ENCODE measurements at places on chromosomes 11 and 22. TPM values are rescaled to one million over a fixed set of nuclear protein-coding genes. Genes with fewer than 3 reads are reported as not detected.

FAM111B gene
- total RNA-seq: 1.1 TPM

OR2AT4 gene
- not detected for total RNA-seq

OR8D1 gene
- not detected for total RNA-seq

OR8D4 gene
- total RNA-seq: not detected

ESAM gene
- total RNA-seq: 43.1 TPM

PICALM gene
- total RNA-seq: 126 TPM

SNX32 gene
- not detected for total RNA-seq

TRIM22 gene
- 22.4 TPM for total RNA-seq

C11orf91 gene
- not detected for total RNA-seq

KCNJ4 gene
- 16.0 TPM for total RNA-seq

SLCO2B1 gene
- 33.4 TPM for total RNA-seq

SCGB1D4 gene
- total RNA-seq: not detected

MGAT3 gene
- total RNA-seq: 5.9 TPM

LRRC56 gene
- 0.16 TPM for total RNA-seq

LMNTD2 gene
- 0.14 TPM for total RNA-seq

ZBTB16 gene
- total RNA-seq: 78.1 TPM

RASL10A gene
- 1.1 TPM for total RNA-seq

RTN4R gene
- total RNA-seq: 1.2 TPM

RFPL1 gene
- not detected for total RNA-seq

CRYBB2 gene
- total RNA-seq: not detected

LRRC10B gene
- 0.60 TPM for total RNA-seq

GSTT2B gene
- 4.6 TPM for total RNA-seq

CDC42BPG gene
- 0.16 TPM for total RNA-seq

PTPRCAP gene
- total RNA-seq: 1.7 TPM

WBP2NL gene
- total RNA-seq: 0.24 TPM

DRD4 gene
- 0.16 TPM for total RNA-seq

APOL4 gene
- 6.9 TPM for total RNA-seq

LRP5 gene
- total RNA-seq: 61.6 TPM

CALCA gene
- not detected for total RNA-seq

CCDC81 gene
- total RNA-seq: 0.22 TPM

LPXN gene
- total RNA-seq: 3.9 TPM

TMEM191C gene
- total RNA-seq: 1.2 TPM

CBLIF gene
- not detected for total RNA-seq

GLB1L2 gene
- total RNA-seq: 0.32 TPM
